ENCODE measurements at places on chromosomes 5 and 9.
A peak's percentile ranks its signal among the peaks of the same experiment; 100 is the strongest.

- DNase-seq = no peak
These were observed 121.7 kb downstream of the ADAMTS6 start for GRCh38 chr5:65359981-65360380.

DNA sequence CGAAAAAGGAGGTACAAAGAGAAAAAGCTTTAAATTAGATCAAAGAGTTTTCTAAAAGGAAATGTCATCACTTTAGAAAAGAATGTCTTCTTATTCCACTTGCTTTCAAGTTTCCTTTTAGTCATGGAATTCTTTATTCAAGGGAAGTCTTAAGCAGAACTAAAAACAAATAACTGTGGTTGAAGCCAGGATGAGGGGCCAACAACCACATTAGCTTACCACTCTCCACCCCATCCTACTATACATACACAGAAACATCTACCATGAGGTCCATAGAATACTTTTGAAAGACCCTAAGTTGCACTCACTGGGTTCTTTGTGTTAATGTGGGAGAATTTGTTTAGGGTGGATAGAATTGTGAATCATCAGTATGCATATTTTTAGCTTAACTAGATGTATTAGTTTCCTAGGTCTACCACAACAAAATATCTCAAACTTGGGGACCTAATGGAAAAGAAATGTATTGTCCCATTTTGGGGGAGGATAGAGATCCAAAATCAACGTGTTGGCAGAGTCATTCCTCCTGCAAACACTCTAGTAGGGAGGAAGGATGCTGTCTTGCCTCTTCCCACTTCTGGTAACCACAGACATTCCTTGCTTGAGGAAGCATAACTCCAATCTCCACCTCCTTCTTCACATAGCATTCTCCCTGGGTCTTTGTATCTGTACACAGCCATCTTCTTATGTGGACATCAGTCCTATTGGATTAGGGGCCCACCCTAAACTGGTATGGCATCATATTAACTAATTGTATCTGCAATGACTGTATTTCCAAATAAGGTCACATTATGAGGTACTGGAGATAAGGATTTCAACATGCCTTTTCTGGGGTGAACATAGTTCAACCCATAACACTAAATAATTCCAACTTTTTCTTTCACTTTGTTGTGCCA lies 239.4 kb downstream of the LURAP1L start:
- DNase-seq = no peak

DNA sequence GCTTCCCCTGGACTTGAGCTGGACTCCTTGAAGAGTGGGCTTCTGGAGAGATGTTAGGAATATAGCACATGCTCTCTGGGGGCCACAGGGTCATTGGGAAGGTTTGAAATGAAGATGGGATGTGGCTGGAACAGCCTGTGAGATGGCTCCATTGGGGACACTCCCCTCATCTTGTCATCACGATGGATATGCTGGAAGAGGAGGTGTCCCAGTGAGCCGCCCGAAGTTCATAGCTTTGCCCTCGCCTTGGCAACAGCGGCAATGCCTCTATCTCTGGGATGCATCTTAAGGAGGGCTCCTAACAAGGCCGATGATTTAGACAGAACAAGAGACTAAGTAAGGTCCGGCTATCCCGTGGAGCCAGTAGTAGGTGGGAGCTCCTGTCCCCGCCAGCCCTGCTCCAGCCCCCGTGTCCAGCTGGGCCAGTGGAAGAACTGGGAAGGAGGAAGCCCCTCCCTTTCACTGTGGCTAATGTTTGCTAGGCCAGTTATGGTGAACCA lies 23.9 kb downstream of the AMBP start:
- DNase-seq = no peak

GRCh38 chr5:103458497-103459040 lies 104.0 kb downstream of the NUDT12 start:
- no peak for DNase-seq

GRCh38 chr5:87132696-87133095 lies 135.0 kb upstream of the RASA1 start:
- DNase-seq = no peak

DNA sequence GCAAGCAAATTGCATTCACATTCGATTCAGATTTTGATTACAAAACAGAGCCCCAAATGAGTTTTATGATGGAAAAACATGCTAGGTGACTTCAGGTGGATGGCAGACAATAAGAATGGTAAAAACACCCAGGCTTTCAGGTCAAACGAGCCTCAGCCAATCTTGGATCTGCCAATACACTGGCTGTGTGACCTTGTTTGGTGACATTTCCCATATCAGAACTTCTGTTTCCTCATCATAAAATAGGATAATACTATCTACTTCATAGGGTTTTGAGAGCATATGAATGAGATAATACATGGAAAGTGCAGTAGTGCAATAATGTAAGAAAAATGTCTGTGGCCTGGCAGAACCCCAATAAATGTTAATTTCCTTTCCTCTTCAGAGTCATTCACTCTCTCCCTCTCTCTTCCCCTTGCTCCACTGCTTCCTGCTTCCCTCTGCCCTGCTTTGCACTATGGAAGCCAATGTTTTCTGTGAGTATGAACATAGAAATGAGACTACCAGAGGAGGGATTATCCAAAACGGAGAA lies 54.7 kb downstream of the SH3RF2 start:
- DNase-seq = no peak

- DNase-seq = peak; percentile 76
These were observed 469 bp downstream of the AGTPBP1 start for GRCh38 chr9:85741095-85741874.

DNA sequence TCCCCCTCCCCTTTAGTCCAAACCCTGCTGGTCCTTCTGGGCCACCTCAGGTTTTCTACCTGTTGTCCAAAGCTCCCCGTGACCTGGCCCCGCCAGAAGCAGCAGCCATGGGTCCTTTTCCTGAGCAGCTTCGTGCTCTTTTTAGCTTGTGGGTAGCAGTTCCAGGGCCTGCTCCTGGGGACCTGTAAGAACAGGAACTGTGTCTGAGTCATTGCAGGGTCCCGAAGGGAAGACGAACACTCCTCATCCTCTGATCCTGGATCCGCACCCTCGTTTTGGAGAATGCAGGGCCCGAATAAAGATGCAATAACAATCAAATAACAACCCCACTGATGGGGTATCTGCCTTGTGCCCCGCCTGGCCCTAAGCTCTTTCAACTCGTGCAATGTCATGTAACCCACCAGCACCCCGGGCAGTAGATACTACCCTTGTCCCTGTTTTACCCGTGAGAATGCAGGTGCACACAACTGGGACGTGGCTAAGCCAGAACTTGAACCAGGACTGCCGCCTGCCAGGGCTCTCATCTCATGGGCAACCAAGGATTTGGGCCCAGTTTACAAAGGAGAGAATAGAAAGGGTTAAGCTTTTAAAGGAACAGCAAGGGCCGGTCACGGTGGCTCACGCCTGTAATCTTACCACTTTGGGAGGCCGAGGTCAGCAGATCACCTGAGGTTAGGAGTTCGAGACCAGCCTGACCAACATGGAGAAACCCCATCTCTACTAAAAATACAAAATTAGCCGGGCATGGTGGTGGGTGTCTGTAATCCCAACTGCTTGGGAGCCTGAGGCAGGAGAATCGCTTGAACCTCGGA lies 33.2 kb downstream of the NEK6 start:
- DNase-seq = no peak

GRCh38 chr5:20353499-20353898 lies 365.5 kb upstream of the CDH18 start:
- no peak for DNase-seq

- no peak for DNase-seq
These were observed 174.8 kb downstream of the COL23A1 start for GRCh38 chr5:178415353-178415752.

DNA sequence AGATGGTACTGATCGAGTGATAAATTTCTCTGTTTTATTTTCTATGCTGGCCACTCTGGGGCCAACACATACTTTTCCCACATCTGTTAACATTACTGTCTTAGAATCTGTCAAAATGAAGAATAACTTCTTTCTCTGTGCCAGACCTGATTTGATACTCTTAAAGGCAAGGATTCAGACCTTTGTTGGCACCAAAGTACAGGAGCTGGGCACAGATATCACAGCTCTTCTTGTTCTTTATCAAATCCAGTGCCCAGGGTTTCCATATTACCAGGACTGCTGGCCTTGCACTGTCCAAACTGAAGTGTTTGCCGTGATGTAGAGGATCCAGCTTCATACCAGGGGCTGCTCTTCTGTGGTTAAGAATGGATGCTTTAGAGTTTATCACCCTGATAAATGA lies 20.9 kb downstream of the ZNF474 start:
- no peak for DNase-seq

Data from naive B cell (primary cell).